ENCODE measurements at places on chromosomes 12 and 14.

GRCh38 chr14:70100071-70100470 lies 88.7 kb downstream of the SLC8A3 start:
- no peak for DNase-seq

DNA sequence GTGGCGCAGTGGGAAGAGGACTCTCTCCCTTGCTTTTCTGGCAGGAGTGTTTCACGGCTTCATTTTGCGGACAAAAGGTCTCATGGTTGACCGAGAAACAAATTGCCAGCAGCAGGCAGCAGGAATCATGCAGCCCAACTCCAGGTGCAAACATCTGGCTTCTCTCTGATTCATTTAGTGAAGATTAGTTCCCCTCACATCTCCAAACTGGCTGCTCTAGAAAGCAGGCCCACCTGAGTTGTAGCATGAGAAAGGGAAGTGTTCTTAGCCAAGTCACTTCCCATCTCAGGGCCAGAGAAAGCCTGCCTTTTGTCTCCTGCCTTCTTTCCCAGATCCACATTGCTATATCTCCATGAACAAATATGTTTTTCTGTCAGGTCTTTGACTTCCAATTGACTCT lies 120.8 kb upstream of the CCDC196 start:
- no peak for DNase-seq

GRCh38 chr14:70665448-70666360 lies 24.0 kb downstream of the TTC9 start:
- DNase-seq, result no peak

DNA sequence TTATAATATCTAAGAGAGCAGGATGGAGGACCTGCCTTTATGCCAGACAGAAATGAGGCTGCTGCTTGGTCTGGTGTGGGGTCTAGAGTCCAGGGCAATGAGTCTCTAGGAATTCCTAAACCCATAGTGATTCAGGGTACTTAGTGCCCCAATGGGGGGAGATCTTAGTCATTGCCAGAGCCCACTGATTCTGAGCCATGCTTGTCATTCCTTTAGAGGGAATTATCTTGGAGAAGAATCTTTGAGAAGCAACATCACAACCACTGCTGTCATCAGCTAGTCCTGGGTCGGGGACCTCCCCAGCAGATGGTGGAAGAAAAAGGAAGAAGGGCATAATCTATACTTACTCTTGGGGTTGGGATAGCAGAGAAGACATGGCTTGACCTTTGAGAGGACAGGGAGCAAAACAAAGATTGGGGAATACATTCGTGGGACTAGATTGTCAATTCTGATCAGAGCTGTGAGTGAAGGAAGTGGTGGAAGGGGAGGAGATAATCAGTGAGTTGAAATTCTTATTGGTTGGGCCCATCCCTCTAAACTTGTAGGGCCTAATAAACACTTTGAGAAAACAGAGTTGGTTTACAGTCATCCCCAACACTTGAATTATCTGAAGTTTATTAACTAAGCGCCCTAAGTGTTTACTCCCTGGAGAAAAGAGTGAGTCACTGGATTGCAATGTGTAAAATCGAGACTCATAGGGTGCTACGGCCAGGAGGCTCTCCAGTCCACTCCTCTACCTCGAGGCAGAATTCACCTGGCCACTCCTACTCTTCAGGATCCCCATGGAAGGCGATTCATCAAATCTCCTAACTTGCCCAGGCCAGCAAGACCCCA lies 3.0 kb upstream of the KRT3 start:
- DNase-seq, result peak; percentile 49

DNA sequence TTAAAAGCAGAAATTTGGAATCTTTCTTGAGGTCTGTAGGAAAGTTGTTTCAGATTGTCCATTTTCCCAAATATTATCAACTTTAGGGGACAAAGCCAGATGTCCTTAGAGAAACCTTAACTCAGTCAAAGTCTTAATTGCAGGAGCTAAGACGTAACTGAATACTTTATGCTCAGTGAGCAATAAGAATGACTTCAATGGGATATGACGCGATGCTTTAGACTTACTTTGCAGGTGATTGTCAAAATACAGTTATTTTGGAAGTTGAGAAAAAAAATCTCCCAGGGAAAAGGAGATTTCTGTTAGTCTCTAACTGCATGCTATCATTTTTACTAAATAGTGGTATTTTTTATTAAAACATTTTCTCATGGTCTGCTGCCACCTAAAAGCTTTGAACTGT lies 750.9 kb upstream of the STXBP6 start:
- no peak for DNase-seq

GRCh38 chr14:37131205-37131604 lies 41.2 kb downstream of the SLC25A21 start:
- DNase-seq, result no peak

DNA sequence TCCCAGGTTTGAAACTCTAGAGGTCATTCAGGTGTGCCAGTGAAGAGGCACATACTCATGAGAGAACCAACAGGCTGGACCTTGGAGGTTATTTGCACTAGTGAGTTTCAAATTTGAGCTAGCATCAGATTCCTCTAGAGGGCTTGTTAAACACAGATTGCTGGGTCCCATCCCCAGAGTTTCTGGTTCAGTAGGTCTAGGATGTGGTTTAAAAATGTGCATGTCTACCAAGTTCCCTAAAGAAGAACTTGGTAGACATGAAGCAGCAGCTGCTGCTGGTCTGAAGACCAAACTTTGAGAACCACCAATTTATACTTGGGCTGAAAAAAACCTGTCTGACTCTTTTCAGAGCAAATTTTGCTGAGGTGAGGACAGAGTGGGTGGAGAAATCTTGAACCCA lies 61.7 kb downstream of the SUSD6 start:
- no peak for DNase-seq

- no peak for DNase-seq
Measured at GRCh38 chr14:73176685-73177084, 40.4 kb downstream of the PSEN1 start.

- no peak for DNase-seq
Measured at GRCh38 chr14:54438703-54439102, 2.5 kb downstream of the CNIH1 start.

DNA sequence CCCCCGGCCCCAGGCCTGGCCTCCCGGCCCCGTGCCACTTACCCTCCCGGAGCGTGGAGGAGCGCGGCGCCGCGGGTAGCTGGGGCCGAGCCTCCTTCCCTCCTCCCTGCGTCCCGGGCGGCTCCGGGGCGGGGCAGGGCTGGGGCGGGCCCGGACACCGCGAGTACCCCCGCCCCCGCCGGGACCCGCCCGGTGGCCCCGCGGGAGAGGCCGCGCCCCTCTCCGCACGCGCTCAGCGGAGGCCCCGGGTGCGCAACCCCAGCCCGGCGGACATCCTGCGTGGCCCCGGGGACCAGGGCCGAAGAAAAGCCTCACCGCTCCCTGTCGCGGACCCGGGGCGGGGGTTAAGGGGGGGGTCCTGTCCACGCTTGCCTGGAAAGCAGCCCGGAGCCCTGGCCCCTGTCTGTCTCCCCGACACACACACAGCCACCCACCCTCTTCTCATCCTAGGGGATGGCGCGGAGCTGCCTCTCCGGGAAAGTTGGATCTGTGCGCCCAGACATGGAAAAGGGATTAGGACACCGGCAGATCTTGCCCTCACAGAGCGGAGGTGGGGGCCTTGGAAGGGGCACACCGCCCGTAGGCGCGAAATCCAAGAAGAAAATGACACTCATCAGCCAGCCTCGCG lies at the start of gene SYNE3:
SYNE3 (minus strand) TSS at position 97 of the 628 bp plus-strand sequence. CDS start 40,829 bp downstream, outside the sequence.
- DNase-seq, result no peak

- no peak for DNase-seq
Measured at GRCh38 chr14:74621556-74621955, 9.5 kb upstream of the LTBP2 start.

- no peak for DNase-seq
Measured at GRCh38 chr12:25983625-25984024, 25.1 kb downstream of the RASSF8 start.

- DNase-seq, result no peak
Measured at GRCh38 chr14:91356181-91356763, 61.3 kb downstream of the CCDC88C start.

DNA sequence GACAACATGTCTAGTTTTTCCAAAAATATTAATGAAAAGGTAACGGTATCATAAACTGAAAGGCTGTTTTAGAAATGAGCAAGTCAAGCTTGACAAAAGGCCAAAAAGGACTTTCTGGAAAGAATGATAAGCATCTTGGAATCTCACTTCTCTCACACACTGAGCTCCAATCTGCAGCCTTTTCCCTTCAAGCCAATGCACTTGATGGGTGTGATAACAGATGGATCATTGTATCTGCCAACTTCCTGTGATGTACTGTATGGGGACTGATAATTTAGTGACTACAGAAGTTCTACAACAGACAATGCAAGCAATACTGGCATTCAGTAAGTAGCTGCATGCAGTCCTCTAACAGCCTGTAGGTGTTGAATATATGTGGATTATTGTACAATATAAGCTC lies 147.1 kb downstream of the MED13L start:
- DNase-seq, result peak; percentile 78

DNA sequence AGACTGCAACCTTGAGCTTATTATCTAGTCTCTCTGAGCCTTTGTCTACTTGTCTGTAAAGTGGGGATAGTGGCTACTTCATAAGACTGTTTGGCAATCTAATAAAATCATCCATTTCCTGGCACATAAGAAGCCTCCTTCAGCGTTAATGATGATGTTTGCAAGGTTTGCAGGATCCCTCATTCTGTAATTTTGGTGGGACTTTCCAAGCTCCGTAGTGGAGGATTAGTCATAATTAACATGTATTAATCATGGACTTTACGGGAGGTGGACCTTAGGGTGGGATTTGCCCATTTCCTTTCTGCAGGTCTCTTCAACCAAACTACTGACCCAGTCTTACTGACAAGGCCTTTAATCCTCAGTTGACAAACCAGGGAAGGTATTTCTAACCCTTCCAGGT lies 66.2 kb downstream of the NTF3 start:
- DNase-seq, result peak; percentile 16

GRCh38 chr12:106030210-106031071 lies 108.3 kb downstream of the NUAK1 start:
- peak; percentile 100 for DNase-seq
